ENCODE measurements at places on chromosomes 1 and 21.

GRCh38 chr1:221709854-221710253 lies 32.0 kb downstream of the DUSP10 start:
- no peak for DNase-seq

GRCh38 chr1:207619871-207620542 lies 24.9 kb upstream of the CR1L start:
- no peak for DNase-seq

DNA sequence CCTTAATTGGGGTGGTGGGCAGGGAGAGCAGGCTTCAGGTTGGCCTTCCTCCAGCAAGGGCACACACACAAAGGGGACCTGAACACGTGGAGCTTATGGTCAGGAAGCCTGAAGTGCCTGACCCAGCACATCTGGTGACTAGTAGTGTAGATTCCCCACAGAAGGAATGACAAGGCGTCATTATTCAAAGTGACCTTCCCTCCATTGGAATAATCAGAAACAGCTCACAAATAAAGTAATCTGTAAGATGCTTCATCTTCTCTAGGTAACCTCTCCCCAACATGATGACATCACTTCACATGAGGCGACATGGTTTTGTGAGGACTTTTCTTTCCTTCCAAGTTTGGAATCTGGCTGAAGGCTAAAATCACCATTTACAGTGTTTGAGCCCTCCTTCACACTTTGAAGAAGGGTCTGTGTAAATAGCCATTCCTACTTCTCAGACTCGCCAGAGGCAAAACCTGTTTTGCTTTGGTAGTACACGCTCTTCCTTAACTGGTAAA lies 32.8 kb upstream of the ERG start:
- DNase-seq: no peak

GRCh38 chr1:115491298-115492018 lies 150.3 kb upstream of the VANGL1 start:
- peak; percentile 62 for DNase-seq

DNA sequence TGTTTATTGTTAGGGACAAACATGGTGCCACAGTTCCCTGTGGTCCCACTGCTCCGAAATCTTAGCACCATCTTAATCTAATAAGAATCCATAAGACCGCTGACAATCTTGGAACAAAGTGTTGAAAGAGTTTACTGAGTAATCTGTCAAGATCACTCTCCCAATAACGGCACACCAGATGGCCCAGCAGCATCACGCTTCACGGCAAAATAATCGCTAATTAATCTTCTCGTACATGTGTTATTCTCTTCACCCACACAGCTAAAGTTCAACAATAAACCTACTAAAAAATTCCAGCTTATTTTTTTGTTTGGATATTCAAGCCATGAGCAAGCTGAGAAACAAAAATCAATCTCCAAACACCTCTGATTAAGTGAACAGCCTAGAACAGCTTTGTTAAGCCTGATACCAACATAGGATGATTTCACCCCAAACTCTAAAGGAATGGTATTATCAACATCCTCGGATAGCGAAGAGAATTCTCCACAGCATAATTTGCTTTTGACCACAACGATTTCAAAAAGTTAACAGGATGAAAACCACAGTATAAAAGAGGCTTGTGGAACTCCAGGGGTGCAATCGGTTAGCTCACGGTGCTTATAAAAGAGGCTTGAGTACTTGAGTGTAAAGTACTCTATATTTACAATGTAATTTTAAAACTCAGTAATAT lies 329.9 kb upstream of the GREM2 start:
- no peak for DNase-seq

DNA sequence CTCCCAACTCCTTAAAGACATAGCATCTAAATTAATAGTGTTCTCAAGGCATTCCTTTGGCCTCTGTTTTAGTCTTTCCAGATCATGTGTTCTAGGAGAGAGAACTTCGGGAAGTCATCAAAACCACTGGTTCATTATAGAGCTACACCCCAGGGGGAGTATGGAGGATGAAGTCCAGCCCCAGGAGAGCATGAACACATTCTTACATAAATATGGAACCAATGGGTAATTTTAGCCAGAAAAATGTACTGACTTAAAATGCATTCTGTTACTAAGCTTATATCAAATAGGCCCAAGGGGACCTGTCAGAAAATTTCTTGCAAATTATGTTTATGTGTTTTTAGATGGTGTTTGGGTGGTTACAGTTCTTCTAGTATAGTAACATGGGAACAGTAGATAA lies 165.2 kb downstream of the NTMT2 start:
- DNase-seq: no peak

DNA sequence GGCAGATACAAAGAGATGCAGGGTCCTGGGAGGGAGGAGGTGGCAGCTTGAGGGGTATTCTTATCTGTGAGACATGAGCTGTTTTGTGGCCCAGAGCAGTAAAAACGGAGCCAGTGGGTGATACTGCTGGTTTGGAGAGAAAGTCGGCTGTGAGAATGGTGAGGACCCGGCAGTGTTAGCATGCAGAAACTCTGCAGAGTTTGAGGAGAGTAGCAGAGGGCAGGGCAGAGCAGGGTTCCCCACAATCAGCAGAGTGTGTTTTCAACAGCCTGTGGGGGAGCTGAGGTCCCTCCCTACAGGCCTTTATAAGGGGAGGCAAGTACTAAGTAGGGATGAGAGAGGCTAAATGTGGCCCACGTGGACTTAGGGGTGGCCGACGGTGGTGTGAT lies 423 bp downstream of the SLAMF8 start:
- DNase-seq: no peak
